ENCODE measurements at places on chromosomes 6 and 20.
A peak's percentile ranks its signal among the peaks of the same experiment; 100 is the strongest.

- peak; percentile 49 for DNase-seq
Observed at GRCh38 chr6:111487661-111488060, 4.6 kb upstream of the REV3L start.

DNA sequence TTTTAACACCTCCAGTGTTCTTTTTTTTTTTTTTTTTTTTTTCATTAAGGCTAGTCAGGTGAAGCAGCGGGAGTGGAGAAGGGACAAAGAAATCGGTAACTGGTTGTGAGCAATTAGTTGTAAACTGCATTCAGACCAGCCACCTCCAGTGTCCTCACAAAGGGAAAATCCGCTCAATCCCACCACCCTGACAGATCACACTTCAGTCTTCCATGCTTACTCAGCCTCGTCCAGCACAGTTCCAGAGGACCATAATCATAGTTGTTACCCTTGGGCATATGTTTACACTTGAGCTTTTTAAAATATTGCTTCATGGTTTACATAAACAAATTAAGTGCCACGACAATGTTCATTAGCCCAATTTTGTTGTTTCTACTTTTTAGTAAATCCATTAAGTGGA is 10.2 kb downstream of the DYNLRB1 start:
- DNase-seq, result no peak

DNA sequence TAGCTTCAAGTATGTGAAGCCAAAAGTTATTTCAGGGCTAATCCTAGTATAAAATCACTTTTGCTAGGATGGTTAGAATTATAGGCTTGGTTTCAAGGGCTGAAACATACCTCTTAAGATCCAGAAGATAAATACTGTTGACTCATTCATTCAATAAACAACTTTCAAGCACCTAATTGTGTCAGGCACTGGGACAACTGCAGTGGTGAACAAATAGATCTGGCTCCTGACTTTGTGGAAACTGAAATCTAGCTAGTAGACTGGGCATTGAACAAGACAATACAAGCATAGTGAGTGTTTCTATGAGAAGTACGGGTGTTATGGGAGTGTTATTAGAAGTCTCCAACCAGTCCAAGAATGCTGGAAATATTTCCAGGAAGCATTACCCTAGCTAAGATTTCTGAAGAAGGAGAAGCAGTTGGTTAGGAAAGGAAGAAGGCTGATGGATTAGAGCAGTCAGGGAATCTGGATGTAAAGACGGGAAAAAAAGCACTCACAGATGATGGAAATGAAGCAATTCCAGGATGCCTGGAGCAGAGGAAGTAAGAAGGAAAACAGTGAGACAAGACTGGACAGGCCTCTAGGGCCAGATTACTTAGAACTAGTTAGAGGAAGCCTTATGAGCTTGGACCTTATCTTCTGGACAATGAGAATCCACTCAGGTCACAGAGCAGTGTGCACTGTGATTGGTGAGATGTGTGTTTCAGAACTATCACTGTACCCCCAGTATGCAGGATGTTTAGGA is 132.6 kb upstream of the RAB32 start:
- no peak for DNase-seq

DNA sequence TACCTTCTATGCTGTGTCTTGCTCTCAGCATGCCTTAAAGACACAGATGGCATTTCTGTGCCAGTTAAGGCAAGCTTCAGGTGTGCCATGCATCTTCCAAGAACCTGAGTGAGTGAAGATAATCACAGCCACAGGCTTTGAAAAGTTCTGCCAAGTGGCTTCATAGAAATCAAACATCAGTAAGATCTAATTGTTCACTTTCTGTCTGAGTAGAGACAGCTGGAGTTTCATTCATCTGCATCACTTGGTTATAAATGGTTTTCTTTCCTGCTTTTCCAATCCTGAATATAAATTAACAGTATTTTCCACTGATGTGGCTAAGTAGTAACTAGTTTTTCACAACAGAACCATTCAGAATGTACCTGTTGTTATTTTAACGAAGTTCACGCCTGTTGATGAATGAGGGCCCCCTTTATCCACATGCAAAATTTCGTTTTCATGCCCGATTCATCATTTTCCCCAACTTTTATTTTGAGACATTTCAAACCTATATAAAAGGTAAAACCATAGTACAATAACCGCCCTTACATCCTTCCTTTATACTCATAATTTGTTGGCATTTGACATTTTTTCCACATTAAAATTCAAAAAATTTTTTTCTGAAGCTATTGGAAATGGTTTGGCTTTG is 38.6 kb upstream of the KCNG1 start:
- no peak for DNase-seq

GRCh38 chr20:58271606-58272351 is 37.7 kb upstream of the RAB22A start:
- no peak for DNase-seq

- DNase-seq, result no peak
Observed at GRCh38 chr6:53629120-53629477, 36.5 kb downstream of the KLHL31 start.

DNA sequence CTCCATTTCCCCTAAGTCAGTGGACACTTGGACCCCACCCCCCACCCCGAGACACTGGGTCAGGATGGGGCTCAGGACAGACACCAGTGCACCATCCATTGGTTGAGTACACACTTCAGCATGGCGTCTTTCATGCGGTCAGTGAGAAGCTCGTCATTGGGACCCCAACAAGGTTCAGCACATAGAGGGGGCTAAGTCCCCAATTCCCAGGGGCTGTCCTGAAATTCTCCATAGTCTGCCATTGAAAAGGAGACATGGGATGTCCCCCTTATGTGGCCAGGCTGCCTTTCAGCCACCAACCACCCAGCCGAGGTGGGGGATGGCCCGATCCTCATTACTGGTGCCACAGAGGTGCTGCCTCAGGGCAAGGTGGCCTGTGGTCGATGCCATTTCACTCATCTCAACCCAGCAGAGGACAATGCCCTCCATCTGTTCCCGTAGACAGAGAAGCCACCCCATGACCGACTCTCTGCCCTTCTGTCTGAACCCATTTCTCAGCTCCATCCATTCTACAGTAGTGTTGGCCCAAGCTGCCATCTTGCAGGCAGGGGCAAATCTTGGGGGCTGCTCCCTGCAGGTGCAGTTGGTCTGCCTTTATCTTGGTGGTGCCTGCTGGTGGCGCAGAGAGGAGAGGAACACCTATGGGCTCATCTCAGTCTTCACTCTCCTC is 37.4 kb downstream of the PRR18 start:
- no peak for DNase-seq

DNA sequence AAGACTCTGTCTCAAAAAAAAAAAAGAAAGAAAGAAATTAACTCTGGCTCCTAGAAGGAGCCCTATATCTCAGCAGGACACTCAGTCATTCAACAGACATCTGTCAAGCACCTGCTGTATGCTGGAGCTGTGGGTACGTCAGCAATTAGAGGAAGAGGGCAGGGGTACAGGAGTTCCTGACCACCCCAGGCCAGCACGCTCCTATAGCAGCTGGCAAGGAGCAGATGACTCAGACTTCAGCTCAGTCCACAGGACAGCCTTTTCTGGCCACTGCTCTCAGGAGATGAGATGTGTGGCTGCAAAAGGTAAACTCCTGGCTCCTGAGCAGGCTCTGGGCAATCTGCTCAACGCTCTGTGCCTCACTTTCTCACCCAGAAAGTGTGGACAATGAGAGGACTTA is 1.7 kb upstream of the RTEL1 start:
- no peak for DNase-seq

DNA sequence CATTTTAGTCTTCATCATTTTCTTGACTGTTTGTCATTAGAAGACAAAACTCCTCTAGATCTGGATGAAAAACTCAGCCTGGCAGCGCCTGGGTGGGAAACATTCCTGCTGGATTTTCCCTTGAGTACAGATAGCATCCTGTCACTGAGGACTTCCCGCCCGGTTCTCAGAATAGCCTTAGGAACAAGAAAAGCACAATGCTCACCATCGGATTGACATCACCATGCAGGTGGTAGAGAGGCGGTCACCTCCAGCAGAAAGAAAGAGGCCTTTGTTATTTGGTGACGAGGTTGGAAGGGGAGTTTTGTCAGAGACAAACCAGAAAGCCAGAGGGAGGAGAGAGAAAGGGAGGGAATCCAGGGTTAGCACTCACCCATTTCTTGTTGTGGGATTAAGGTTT is 39.8 kb downstream of the KIF25 start:
- no peak for DNase-seq

GRCh38 chr6:29938746-29939508 is 3.4 kb upstream of the HLA-A start:
- DNase-seq, result no peak

- DNase-seq, result no peak
Observed at GRCh38 chr6:92114091-92114675, 1305.2 kb downstream of the EPHA7 start.

- peak; percentile 86 for DNase-seq
Observed at GRCh38 chr6:906920-907319, 214.0 kb upstream of the EXOC2 start.

DNA sequence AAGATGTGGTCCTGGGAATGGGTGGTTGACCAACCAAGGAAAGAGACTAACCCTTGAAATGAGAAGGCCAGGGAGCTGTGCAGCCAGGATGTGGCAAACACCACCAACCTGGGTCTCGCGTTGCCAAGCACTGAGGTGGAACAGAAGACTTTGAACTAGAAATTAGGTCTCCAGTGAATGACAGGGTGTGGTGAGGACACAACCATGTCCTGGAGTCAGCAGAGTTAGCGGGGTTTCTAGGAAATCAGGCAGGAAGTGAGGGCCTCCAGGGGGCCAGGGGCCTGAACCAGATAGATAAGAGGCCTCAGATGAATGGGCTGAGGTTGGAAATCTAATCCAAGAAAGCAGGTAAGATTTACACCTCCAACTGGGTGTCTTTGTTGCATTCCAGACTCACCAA is 353.3 kb upstream of the ARID1B start:
- no peak for DNase-seq

GRCh38 chr6:138690975-138691594 is 82.5 kb upstream of the CCDC28A start:
- DNase-seq, result no peak

DNA sequence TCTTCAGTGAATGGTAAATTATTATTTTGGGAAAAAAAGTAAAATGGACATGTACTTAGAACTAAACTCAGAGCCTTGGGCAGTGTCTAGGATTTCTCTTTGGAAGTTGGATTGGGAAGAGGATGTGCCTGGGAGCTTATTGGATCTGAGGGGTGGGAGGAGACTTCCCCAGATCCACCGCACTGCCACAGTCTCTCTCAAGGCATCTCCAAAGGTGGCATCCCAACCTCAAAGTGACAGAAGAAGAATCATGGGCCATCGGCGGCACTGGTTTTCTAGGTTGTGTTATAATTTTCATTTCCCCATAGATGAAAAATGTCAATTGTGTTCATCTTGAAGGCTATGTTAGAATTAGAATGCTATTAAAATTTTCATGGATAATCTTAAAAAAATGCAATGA is 66.8 kb upstream of the CD93 start:
- DNase-seq, result no peak

DNA sequence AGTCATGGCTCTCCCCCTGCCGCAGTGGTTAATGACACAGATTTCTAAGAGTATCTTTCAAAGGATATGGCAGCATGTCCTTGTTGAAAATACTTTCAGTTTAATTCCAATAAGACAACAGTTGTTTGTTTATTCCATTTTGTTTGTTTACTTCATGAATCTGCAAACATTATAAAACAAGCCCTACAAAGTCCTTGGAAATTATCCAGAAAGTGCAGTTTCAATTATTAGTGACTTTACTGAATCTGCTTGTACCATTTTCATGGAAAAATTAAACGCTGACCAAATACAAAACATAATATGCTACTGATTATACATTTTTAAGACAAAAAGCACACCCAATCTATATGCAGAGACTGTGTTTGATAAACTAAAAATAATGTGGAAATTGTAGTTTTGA is 3.3 kb downstream of the HEY2 start:
- DNase-seq, result no peak

DNA sequence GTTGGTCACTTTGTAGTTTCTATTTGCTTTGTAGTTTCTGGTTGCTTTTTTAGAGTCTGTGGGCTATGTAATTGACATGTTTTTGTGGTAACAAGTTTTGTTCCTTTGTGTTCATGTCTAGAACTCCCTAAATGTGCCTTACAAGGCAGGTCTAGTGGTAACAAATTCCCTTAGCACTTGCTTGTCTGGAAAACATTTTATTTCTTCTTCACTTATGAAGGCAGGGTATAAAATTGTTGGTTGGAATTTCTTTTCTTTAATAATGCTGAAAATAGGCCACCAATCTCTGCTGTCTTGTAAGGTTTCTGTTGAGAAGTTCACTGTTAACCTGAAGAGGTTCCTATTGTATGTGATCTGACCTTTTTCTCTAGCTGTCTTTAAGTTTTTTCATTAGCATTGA is 383.6 kb downstream of the EPHA7 start:
- no peak for DNase-seq

GRCh38 chr20:9035126-9035525 is 33.8 kb upstream of the PLCB4 start:
- DNase-seq, result peak; percentile 97

- no peak for DNase-seq
Observed at GRCh38 chr6:125258651-125259353, 43.0 kb downstream of the HDDC2 start.

DNA sequence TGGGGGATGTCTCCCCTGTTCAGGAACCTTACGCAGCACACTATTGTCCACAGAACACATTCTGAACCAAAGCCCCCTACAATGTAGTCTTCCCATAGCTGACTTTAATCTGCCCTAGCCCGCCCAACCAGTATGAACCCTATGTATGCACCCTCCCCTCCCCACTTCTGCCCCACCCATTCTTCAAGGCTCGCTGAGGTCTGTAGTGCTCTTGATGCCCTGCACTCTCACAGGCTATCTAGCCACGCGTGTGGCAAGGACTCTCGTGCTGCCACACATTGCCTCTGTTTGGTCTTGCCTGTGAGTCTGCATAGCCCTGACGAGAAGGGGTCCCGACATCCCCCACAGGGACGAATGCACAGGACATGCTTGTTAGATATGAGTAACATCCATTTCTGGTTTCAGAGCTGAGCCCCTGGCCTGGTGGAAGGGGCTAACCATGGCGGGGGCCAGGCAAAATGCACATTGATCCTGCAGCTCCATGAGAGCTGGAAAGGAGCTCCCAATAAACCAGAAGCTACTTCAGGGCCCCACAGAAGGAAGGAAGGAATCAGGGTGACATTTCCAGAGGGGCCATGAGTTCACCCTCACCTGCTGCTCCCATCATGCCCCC is 22.6 kb downstream of the MOCS1 start:
- DNase-seq, result no peak

DNA sequence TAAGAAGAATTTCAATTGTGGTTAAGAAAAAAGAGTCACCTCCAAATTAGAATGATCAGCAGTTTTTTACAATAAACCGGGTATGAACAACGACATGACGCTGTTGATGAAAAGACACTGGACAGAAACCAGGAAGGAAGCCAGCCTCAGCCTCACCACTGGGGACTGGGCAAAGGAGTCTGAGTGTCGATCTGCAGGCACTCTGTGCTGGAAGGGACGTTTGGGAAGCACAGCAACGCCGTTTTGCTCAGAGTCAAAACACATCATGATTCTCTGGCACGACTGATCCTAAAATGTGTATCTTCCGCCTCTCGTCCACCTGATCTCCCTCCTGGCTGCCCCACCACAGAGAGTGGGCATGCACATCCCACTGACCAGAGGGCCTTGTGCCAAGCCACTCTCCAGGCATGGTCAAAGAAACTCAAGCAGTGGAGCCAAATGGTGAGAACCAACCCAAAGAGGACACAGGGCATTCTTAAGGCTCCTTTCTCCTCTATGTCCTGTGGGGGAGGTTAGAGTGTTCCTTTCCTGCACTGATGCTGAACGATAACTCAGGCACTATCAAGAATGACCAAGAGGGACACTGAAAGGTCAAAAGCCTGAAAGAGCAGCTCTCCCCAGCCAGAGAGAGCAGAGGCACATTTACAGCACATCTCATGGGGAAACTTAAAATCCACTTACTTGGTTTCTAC is 68.8 kb downstream of the AGPAT4 start:
- no peak for DNase-seq

- DNase-seq, result no peak
Observed at GRCh38 chr6:17941318-17941717, 46.1 kb downstream of the KIF13A start.
